Brain (organoid and tissue), 16 donors: ENCODE measurements at places on chromosomes 6 and 20. TPM values are rescaled to one million over a fixed set of nuclear protein-coding genes. Genes with fewer than 3 reads are reported as not detected.

CTAGE9 gene
- not detected for polyA plus RNA-seq

CHD6 gene
- 31.1 TPM for polyA plus RNA-seq

ZGPAT gene
- 24.3 TPM for polyA plus RNA-seq

IYD gene
- polyA plus RNA-seq = not detected

IL20RA gene
- polyA plus RNA-seq = 2.1 TPM

IL17A gene
- polyA plus RNA-seq = not detected
